ENCODE measurements at places on chromosomes 1 and 21.

DNA sequence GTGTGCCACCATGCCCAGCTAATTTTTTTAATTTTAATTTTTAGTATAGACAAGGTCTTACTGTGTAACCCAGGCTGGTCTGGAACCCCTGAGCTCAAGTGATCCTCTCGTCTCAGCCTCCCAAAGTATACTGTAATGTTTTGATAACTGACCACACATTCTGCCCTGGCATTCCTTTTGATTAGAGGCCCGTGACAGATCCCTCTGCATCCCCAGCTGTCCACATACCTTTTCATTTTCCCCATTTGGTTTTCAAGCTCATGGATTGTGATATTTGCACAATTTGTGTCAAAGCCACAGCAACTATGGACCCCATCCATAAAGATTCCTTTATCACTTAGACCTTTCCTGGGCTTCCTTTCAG lies 116.8 kb upstream of the ATP1A1 start:
- no peak for DNase-seq

- no peak for DNase-seq
Measured at GRCh38 chr1:230307213-230307612, 118.9 kb downstream of the PGBD5 start.

DNA sequence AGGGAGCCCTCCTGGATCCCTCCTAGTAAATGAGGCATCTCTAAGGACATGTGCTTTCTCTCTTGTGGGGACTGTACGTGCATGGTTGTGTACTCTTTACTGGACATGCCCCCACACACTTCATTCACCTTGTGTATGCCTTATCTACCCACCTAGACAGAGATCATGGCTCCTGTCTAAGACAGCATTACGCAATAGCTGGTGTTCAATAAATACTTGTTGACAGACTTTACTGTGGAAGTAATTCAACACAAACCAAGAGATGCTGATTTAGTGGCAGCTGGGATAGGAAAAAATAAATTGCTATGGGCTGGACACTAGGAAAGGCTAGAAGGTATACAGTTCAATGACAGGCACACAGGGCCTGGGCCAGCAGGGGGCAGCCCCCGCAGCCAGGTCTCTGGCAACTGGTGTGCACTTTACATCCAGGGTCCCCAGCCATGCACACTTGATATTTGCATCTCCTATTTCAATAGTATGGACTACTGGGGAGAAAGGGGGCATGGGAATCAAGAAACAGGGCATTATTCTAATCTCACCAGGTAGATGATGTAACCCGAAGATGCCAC lies 24.2 kb downstream of the TRABD2B start:
- DNase-seq = no peak

GRCh38 chr1:231272880-231273279 lies 31.9 kb downstream of the GNPAT start:
- DNase-seq = no peak

GRCh38 chr1:220924331-220924970 lies 45.2 kb downstream of the HLX start:
- DNase-seq = no peak

DNA sequence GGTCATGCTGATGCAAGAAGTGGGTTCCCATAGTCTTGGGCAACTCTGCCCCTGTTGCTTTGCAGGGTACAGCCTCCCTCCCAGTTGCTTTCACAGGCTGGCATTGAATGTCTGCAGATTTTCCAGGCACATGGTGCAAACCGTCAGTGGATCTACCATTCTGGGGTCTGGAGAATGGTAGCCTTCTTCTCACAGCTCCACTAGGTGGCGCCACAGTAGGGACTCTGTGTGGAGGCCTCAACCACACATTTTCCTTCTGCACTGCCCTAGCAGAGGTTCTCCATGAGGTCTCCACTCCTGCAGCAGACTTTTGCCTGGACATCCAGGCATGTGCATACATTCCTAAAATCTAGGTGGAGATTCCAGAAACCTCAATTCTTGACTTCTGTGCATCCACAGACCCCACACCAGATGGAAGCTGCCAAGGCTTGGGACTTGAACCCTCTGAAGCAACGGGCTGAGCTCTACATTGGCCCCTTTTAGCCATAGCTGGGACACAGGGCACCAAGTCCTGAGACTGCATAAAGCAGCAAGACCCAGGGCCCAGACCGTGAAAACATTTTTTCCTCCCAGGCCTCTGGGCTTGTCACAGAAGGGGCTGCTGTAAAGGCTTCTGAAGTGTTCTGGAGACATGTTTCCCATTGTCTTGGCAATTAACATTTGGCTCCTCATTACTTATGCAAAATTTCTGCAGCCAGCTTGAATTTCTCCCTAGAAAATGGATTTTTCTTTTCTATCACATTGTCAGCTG lies 466.2 kb upstream of the PBX1 start:
- DNase-seq = no peak

GRCh38 chr1:1540090-1540817 lies at the start of gene TMEM240:
Gene TMEM240, minus strand, starts transcription at chr1:1540624. Its CDS starts 278 bp downstream, at chr1:1540346.
- no peak for DNase-seq

DNA sequence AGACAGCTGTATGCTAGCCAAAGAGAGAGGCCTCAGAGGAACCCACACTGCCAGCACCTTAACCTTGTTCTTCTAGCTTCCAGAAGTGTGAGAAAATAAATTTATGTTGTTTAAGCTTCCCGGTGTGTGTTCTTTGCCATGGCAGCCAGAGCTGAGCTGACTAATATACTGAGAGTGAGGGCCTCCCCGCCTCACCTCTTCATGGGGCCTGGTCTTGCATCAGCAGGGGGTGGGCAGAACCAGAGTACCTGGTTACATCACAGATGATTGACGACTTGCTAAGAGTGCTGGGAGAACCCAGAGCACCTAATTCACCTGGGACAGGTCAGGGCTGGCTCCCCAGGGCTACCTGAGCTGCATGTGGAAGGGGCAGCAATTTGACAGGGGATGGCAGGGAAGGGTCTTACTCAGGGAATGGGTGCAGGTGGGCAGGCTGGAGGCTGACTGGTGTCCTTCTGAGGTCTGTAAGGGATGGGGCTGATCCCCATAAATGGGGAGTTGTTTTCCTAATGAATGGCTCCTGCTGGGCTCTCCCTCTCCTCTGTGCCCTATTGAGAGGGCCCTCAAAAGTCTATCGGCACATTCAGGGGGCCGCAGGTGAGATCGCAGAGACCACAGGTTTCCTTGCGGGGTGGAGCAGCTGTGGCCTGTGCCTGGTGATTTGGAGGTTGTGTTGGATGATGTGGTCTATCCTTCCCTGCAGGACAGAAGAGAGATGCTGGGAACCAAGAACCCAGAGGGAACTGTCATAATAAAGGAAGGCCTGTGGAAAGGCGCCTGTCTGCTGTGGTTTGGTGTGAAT lies 60.6 kb upstream of the ETV3 start:
- no peak for DNase-seq

DNA sequence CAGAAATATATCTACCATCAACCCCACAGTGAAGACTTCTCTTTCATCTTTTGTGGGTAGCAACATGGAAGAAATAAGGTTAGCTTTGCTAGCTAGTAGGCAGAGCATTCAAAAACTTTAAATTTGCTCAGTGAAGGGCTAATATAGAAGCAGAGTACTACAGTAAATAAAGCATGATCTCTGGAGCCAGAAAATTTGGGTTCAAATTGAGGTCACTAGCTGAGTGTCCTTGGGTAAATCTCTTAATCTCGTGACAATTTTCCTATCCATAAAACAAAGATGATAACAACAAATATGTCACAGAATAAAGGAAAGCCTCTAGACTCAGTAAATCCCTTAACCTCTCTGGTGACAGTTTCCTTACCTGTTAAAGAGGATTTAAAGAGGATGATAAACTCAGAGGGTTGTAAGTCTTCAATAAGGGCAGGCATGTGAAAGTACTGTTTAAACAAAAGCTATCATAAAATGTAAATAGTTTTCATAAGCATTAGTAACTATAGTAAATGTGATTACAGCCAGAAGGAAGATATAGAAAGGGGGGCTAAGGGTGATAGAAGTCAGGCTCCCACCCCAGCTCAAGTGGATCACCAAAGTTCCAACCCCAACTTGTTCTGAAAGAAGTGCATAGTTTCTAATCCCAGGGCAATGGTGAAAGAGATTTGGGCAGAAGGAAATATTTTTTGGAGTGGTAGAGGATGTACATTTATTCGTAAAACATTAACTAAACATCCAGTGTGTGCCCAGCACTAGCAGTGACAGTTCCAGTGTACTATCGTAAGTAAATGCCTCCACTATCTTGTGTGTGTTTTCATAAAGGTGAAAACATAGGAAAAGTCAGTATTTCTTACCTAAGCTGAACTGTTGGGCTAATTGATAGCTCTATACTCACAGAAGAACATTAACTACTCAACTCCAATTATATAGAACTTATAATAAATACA lies 24.8 kb downstream of the TM2D1 start:
- DNase-seq = no peak

DNA sequence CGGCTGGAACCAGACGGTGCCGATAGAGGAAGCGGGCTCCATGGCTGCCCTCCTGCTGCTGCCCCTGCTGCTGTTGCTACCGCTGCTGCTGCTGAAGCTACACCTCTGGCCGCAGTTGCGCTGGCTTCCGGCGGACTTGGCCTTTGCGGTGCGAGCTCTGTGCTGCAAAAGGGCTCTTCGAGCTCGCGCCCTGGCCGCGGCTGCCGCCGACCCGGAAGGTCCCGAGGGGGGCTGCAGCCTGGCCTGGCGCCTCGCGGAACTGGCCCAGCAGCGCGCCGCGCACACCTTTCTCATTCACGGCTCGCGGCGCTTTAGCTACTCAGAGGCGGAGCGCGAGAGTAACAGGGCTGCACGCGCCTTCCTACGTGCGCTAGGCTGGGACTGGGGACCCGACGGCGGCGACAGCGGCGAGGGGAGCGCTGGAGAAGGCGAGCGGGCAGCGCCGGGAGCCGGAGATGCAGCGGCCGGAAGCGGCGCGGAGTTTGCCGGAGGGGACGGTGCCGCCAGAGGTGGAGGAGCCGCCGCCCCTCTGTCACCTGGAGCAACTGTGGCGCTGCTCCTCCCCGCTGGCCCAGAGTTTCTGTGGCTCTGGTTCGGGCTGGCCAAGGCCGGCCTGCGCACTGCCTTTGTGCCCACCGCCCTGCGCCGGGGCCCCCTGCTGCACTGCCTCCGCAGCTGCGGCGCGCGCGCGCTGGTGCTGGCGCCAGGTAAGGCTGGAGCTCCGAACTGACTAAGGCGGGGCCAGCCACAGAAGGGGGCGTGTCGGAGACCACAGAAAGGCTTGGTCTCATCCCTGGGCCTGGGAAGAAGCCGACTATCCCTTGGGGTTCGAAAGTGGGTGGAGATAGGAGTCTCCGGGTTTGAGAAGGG lies 486 bp downstream of the SLC27A3 start:
- peak; percentile 72 for DNase-seq

GRCh38 chr1:218344814-218345672 lies at the start of gene TGFB2:
Gene TGFB2, plus strand, starts transcription at chr1:218345336. Its CDS starts 1,366 bp downstream, at chr1:218346702.
- peak; percentile 23 for DNase-seq

GRCh38 chr1:53130878-53131589 lies 11.4 kb downstream of the SLC1A7 start:
- DNase-seq = no peak

DNA sequence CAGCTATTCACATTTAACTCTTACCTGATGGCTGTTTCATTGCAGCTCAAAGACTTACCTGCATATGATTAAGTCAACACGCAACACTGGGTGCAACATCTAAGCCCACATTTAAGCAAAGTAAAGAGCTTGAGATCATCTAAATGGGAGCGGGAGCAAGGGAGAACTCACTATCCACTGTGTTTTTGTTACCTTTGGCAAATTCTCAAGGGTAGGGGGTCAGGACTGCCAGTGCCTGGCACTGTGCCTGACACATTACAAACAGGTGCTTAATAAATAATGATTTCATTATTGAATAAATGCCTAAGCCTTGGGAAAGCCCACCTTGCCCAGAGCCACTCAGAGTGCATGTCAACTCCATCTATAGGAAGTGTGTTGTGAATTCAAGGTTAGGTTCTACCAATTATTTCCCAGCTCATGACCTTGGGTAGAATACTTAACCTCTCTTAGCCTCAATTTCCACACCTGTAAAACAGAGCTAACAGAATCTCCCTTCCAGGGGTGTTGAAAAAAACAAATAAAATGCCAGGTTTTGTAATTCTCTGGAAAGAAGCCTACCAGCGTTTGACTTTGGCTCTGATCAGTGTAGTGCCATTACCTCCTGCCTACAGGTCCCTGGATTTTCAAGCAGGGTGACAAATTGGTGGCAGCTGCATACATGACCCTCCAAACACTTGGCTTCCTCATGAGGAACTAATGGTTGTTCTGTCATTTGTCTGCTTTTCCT lies 109.7 kb downstream of the TGFBR3 start:
- DNase-seq = no peak

GRCh38 chr1:85275701-85276214 lies 674 bp downstream of the BCL10 start:
- DNase-seq = no peak

- no peak for DNase-seq
Measured at GRCh38 chr1:116679091-116679827, 11.7 kb upstream of the IGSF3 start.

DNA sequence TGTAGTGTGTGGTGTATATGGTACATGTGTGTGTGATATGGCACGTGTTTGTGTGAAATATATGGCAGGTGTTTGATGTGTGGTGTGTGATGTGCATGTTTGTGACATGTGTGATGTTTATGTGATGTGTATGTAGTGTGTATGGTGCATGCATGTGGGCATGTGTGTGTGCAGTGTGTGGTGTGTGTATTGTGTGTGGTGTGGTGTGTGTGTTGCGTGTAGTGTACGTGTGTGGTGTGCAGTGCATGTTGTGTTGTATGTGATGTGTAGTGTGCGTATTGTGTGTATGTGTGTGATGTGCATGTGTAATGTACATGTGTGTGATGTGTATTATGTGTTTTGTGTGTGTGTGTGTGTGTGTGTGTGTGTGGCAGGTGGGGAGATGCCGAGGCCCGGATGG lies 65.7 kb downstream of the SLC19A1 start:
- DNase-seq = no peak

DNA sequence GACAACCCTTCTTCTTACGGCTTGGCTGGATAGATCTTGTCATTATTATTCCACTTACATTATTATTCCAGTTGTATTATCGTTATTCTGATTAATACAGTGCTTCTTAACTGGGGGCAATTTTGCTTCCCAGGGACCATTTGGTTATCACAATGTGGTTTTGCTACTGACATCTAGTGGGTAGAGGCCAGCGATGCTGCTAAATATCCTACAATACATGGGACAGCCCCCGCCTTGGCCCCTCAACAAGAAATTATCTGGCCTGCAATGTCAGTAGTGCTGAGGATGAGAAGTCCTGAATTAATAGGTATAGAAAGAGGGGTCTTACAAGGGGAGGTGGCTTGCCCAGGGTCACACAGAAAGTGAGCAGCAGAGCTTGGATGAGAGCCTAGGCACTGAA lies 105.6 kb downstream of the PTPRU start:
- no peak for DNase-seq

DNA sequence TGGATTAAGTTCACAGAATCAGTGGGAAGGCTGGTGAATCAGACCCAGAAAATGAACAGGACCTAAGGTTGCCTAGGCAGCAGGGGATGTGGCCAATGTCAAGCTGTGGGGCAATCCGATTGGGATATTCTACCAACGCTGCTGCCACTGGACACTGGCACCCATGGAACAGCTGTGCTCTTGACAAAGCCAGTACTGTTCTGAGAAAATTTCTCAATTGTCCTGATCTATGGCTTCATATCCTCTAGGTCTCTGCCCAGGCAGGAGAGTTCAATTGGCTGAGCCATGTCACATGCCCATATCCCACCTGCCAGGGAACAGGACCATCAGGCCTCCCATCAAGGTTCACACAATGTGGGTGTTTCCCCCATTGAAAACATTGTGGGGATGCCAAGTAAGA lies 6.2 kb downstream of the TACSTD2 start:
- DNase-seq = no peak

GRCh38 chr1:14704846-14705245 lies 106.4 kb downstream of the KAZN start:
- DNase-seq = no peak
